Stimulated activated CD8-positive, alpha-beta memory T cell treated with anti-CD3 and anti-CD28 coated beads, Interleukin-2, amount 100 ng/mL, for 1 hour (primary cell): ENCODE measurements at places on chromosomes 3 and 15.

- no peak for DNase-seq
Measured at GRCh38 chr15:73792415-73792814, 39.3 kb upstream of the INSYN1 start.

DNA sequence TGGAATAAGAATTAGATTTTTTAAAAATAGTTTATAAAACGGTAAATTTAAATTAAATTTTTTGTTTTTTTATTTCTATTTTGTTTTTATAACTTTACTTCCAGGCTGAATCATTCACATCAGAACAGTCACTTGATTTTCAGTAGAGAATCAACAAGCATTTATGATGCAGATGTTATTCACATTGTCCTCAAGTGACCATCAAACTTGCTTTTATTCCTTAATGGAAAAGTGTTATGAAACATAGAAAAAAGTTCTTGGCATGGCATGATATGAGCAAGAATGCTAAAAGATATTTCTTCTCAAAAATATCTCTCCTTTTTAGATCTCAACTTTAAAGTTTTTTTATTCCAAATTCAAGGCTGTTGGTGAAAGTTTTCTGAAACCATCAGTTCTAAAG, 70.9 kb upstream of the TGFBR2 start:
- no peak for DNase-seq

DNA sequence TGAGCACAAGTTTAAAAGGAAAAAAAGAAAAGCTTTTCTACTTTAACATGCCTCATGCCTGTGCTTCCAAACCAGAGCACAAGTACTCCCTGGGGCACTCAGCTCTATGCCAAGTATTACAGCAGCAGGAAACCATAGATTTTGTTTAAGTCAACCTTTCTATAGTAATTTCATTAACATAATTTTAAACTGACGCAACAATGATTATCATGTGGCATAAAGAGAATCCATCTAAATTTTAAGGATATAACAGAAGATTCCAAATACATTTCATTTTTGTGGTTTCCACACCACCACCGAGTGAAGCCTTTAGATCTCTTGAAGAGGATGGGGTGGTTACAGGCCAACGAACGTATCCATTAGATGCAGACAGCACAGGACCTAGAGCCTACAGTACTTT, 112.1 kb downstream of the TNIK start:
- DNase-seq: no peak

GRCh38 chr3:133568294-133569014, 5.0 kb upstream of the CDV3 start:
- no peak for DNase-seq
